ENCODE measurements at places on chromosomes 11 and 22.

GRCh38 chr11:59197991-59198390 lies 14.7 kb downstream of the MPEG1 start:
- DNase-seq: no peak

- peak; percentile 54 for DNase-seq
These were observed 12.4 kb upstream of the KLHL35 start for GRCh38 chr11:75445315-75445953.

DNA sequence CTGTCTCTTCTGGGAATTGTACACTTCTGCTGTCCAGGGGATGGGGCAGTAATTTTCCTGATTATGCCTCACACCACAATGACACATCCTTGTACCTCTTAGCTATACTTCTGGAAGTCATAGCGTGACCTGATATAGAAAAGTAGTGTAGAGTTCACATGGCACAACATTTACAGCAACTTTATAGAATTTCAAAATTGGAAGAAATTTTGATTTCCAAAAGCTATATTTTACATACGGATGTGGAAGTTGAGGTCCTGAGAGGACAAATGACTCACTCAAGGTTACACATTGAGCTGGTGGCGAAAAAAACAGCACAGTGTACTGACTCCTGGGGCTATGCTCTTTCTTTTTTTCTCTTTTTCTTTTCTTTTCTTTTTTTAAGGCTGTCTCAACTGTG lies 6.3 kb upstream of the CYP2R1 start:
- no peak for DNase-seq

DNA sequence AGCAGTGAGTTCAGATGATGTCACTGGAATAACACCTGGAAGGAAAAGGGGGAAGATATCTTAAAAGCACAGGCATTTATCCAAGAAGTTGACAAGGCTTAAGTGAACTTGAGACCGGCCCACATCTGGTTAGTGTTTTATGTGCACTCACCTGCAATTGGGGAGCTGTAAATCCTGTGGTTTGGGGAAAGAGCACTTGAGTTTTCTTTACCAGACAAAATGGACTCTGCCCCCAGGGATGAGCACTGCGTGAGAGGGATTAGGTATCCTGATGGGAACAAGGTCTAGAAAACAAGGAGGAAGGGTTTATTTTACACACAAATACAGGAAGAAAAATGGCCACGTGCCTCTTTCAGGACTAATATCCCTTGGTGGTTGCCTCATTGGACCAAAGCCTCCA lies 15.2 kb downstream of the E2F8 start:
- no peak for DNase-seq

DNA sequence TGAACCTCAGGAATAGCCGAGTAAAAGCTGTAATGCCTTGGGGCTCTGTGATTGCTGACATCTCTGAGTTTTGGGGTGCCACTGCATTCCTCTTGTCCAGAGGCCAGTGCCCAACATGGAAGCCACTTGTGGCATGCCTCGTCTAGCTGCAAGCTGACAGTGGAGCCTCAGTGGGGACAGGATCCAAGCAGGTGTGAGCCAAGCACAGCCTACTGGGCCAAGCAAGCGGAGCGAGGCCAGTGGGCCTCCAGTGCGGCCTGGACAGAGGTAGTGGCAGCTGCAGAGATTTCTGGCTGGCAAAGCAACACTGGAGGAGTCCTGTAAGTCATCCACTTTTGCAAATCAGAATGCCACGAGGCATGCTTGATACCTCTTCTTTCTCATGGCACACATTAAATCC lies 1038.2 kb upstream of the CNTN5 start:
- DNase-seq: no peak

DNA sequence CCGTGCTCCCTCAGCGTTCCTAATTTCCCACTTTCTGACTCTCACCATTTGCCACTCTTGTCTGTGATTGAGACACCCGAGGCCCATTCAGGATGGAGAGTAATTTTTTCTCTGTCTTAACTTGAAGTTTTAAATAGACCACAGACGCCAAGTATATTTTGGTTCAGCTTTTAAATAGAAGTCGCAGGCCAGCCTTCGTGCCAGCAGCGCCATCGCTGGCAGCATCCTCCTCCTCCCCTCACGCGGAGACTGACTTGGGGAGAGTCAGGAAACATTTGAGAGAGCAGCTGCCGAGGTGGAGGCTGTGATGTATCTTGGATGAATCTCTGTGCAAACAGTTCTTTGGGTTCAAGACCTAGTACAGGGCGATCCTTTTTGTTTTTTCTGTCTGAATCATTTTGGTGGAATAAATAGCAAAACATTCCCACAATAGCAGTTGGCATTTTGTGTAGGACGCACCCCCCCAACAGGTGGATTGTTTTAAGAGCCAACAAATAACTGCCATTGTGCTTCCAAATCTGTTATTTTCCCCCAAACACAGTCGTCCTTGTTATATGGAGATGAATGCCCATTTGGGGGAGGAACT lies 889 bp upstream of the DMC1 start:
- DNase-seq: no peak

DNA sequence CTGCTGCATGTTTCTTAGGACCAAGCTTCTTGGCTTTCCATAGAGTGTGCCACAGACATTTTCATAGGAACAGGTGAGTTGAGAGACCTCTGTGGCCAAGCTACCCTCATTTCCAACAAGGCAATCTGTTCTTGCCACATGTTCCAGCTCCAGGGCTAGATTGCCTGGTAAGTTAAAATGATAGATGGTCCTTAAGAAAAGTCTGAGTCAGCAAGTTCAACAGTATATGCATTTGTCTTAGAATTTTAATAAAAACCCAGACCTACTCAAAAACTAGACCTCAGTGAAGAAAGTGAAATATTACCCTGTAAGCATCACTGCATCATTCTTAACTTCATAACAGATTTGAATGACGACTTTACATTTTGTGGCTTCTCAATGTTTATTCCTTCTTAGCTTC lies 1123.6 kb downstream of the DLG2 start:
- no peak for DNase-seq

GRCh38 chr11:20004866-20005265 lies 155.4 kb downstream of the DBX1 start:
- no peak for DNase-seq

DNA sequence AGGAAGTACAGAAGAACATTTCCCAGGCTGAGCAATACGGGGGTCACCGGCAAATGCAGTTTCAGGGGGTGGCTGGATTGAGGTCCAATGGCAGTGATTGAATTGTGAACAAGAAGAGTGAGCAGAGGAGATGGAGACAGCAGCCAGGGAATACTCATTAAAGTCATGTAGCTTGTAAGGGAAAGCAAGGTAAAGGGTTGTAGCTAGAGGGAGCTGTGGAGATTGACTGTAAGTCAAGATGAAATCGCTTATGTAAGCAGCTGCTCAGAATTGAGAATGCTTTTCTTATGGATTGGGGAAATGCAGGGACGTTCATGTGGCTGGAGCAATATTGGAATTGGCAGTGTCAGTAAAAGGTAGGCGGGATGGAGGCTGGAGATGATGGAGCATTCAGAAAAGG lies 111.4 kb upstream of the TBCEL start:
- DNase-seq: no peak

DNA sequence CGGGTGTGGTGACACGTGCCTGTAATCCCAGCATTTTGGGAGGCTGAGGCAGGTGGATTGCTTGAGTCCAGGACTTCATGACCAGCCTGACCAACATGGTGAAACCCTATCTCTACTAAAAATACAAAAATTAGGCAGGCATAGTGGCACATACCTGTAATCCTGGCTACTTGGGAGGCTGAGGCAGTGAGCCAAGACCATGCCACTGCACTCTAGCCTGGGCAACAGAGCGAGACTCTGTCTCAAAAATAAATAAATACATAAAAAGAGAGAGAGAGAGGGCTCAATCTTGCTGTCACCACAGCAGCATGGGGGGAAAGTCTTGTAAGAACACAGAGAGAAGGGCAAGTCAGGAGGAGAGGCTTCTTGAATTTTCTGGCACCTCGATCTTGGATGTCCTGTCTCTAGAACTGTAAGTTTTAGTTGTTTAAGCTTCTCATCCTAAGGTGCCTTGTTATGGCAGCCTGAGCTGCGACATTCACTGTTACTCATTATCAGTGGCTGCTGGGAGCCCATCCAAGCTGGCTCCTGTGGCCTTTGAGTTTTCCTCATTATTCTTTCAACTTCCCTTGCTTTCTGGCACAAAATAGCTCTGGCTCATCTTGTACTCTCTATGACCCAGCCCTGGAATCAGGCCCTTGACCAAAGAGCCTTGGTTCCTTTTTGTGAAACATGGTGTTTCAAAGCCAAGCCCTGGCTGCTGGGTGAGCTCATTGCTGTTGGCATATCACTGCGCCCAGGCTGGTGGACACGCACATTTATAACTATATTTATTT lies 8.0 kb upstream of the PSMC3 start:
- no peak for DNase-seq

DNA sequence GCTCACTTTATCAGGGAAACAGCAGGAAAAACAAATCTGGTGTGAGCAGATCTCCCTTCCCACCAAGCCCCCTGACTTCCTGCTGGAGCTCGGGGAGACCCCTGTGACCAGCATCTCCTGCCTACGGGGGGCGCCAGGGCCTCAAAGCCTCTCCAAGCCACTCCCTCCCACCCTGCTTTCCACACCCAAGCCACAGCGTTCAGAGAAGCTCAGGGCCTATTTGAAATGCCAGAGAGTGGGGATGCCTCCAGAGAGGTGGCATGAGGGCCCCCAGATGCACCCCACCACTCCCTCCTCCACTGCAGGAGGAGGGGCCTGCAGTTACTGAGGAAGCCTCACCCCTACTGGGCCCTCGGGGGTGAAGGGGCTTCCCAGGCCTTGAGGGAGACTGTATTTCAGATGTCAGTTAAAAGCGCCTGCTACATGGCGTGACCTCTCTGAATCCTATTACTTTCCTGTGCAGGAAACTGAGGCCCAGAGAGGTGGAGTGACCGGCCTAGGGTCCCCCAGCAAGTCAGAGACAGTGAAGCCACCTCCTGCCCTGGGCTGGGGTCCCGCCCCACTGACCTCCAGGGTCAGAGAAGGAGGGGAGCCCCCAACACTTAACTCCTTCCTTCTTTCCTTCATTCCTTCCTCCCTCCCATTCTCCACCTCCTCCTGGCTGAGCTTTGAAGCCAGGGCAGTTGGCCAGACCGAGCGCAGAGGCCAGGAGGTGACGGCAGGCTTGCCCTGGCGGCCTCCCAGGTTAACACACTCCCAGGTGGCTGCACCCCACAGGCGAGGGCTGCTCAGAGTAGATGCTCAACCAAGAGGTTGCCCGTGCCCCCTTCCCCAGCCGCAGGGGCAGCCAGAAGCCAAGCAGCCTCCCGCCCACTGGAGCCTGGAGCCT lies 6.0 kb upstream of the CDKN1C start:
- DNase-seq: no peak

DNA sequence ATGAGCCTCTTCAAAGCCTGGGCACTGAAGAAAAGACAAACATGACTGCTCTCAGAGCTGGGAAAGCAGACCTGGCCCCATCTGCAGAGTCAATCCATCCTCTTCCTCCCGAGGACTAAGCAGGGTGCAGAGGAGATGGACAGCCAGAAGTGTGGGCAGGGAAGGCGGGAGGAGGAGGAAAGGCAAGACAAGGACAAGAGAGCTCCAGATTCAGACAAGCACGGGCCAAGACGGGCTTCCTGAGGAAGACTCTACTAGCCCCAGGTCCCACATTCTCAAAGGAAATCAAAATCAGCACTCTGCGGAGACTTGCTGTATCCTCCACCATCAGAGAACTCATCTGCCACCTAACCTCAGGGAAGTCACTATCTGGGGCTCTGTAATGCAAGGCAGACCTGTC lies 28.5 kb downstream of the OPCML start:
- no peak for DNase-seq

DNA sequence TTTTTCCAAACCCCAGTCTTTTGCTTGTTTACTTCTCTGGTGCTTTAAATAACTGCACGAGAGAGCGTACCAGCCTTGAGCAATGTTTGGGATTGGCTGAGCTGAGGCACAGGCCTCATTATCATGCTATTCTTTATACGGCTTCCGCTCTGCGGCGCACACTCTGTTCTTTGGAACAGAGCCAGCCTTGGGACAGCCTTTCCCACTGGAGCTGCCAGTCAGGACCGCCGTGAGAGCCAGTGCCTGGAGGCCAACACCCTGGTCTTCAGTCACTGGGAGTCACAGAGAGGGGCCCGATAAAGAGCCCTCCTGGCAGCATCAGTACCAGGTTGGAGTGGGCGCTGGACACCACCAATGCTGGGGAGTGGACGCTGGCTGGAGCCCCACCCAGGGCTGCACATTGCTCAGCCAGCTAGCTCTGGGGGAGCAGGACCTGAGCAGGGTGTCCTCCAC lies 125.6 kb downstream of the BCR start:
- no peak for DNase-seq

DNA sequence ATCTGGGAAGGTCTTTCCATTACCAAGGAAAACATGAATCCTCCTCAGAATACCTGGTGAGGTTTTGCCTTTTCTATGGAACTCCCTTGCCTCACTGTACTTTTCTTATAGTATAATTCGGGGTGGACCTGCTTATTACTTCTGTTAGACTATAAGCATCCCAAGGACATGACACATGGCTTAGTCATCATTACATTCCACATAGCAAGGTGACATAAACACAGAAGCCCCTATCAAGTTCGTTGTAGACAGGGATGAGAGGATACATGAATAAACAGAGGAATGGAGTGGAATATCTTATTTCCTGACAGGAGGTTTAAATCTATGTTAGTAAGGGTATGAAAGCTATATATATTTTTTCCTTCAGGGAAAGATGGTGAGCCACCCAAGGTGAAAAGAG lies 532.2 kb upstream of the CCDC90B start:
- DNase-seq: no peak

DNA sequence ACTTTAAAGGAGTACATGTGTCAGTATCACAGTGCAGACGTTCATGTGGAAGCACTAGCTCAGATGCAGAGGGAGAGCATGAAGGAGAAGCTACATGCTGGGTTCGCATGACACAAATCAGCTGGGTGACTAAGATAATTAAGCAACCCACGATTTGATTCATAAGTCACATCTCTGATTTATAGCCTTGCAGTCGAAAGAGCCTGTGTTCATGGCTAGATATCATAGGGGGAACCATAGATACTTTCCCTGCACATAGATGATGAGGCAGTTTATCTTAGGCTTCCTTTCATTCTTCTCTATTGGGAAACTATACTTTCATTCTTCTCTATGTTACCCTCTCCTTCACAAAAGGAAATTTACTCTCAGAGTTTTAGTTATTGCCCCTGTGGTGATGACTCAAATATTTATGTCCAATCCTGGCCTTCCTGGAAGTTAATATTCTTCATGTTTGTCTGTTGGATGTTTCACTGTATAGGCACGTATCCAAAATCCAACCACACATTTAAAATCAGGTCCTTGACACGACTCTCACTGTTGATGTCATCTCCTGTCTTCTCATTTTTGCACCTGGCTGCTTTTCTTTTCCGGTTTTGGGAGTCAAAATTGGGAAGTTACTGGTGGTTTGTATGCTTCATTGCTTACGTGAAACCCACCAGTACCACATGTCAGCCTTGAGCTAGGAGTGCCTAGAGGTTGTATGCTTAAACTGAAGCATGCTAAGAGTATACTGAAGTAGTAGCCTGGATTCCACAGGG lies 56.3 kb upstream of the SLC5A12 start:
- no peak for DNase-seq

- no peak for DNase-seq
These were observed 88.5 kb upstream of the FIBIN start for GRCh38 chr11:26905368-26905767.

GRCh38 chr11:76410851-76411357 lies 29.8 kb downstream of the GVQW3 start:
- DNase-seq: no peak
